Calu3 (cell line): ENCODE measurements at places on chromosomes 13 and 19.

- peak; percentile 68 for DNase-seq
Measured at GRCh38 chr19:50705422-50706019, 14.1 kb downstream of the SHANK1 start.

- no peak for DNase-seq
Measured at GRCh38 chr13:23883255-23883654, 5.9 kb downstream of the MIPEP start.

DNA sequence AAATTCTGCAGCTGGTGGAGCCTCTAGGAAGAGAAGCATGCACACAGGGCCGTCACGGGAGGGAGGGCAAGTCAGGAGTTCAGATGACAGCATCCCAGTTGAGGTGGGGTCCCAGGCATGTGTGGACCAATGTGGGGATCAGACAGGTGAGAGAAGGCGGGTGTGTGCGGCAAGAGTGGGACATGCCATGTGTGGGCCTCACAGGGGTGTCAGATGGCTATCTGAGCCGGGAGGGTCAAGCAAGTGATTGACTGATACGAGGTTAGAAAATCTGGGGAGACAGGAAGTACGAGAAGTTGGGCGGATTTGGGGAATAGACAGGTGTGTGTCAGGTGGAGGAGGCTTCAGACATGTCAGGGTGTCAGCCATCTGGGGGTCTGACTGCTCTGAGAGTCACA is 8.9 kb downstream of the RASGRP4 start:
- DNase-seq = no peak

DNA sequence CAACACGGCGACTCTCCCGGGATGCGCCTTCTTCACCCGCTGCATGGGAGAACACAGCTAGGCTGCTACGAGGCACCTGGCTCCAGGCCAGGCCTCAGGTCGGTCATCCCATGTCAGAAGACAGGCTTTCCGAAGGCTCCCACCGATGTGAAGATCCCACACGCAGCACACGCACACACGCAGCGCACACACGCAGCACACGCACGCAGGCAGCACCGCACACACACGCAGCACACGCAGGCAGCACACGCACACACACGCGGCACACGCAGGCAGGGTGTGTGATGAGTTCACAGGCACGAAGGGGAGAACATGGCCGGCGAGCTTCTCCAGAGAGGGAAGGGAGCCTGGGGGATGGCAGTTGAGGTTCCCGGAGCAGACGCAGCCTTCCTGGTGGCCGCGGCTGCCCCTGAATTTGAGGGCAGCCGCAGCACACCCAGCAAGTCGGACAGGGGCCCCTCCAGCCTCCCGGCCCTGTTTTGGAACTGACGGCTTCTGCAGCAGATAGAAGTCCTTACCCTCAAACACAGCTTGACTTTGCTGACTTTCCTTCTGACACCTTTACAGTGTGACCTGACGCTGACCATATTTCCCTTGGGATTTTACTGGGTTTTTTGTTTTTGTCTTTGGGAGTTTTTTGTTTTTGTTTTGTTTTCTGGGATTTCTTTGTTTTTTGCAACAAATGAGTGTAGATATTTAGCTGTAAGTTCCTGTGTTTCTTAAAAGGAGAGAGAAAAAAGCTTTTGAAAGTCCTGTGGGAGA is 55.9 kb downstream of the RASA3 start:
- DNase-seq = no peak

DNA sequence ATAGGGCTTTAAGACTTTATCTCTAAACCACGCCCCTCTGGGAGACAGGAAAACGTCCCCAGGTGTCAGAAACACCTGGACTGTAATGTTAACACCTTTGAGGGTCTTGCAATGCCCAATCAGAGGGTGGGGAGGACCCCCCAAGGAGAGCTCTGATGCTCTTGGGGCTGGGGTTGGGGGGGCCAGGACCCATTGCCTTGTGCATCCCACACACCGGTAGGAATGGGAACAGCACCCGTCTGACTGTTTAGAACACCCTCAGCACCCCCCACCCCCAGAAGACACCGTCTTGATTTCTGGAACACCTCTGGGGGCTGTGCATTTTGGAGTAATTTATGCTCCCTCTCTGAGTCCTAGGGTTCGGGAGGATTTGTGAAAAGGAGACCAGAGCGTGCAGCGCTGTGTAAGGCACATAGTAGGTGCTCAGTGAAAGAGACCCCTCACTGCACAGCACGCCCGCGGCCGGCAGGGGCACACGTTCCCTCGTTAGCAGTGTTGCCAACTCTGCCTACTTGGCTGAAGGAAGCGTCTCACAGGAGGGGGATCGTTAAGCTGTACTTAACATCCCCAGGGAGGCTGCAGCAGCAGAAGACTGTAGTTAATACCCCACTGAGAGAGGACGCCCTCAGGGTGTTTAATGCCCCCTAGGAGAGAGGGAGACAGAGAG is 2.8 kb upstream of the ERFL start:
- no peak for DNase-seq

GRCh38 chr19:22945560-22945959 is 57.4 kb downstream of the ZNF728 start:
- DNase-seq = no peak

DNA sequence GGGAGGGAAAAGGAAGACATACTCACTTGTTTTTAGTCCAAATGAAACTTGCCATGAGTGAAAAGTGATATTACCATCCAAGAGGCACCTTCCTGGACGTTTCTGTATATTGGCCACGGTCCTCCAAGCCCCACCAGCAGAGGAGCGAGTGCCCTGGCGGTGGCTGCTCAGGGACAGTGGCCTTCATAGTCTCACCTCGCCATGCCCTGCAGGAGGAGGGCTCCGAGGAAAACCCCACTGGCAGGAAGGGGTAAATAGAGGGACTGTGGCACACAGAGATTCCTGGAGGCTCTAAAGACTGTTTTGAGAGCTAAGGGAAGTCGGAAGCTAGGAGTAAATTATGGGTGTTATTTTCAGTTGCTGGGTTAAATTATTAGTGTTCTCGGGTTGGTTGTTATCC is 98.4 kb upstream of the UBL3 start:
- no peak for DNase-seq

DNA sequence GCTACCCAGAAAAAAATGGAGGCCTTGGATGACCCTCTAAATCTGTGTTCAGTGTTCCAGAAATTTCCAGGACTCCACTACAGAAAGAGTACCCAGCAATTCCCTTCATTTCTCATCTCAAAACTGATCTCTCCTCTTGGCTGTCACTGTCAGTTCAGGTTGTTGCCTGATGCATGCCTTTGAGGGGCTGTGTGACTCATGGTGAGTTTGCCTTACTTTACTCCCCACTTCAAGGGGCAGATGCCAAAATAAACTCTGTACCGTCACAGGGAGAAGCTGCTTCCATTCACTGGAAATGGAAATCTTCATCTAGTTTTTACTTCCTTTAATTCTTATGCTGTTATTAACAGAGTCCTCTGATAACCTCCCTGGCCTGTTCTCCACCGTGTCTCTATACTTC is 1075.0 kb downstream of the DIAPH3 start:
- no peak for DNase-seq
